ENCODE measurements at places on chromosomes 12 and 14. TPM values are rescaled to one million over a fixed set of nuclear protein-coding genes. Genes with fewer than 3 reads are reported as not detected.

HOXC13 gene
- not detected for total RNA-seq

FRMD6 gene
- total RNA-seq: 11.1 TPM

- no peak for DNase-seq
These were observed 28.0 kb downstream of the DAO start for GRCh38 chr12:108907839-108908351.

GRCh38 chr14:55071870-55072640, 20.6 kb downstream of the MAPK1IP1L start:
- DNase-seq: peak; percentile 64

- no peak for DNase-seq
These were observed 27.4 kb downstream of the OAS2 start for GRCh38 chr12:113005762-113006161.

GRCh38 chr12:48777501-48778400, 11.1 kb downstream of the ADCY6 start:
- peak; percentile 59 for DNase-seq

DNA sequence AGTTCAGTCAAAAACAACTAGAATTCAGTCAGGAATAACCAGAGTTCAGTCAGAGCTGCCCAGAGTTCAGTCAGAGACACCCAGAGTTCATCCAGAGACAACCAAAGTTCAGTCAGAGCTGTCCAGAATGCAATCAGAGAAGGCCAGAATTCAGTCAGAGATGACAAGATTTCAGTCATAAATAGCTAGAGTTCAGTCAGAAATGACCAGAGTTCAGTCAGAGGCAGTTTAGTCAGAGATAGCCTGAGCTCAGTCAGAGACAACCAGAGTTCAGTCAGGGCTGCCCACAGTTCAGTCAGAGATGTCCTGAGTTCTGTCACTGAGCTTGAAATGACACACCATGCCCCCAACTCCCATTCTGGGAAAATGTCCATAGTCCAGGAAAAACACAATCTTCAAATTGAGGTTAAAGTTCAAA, 1102.8 kb downstream of the BCL11B start:
- no peak for DNase-seq
